ENCODE measurements at places on chromosomes 2 and 18. TPM values are rescaled to one million over a fixed set of nuclear protein-coding genes. Genes with fewer than 3 reads are reported as not detected.

Gene EML6
- total RNA-seq, result 2.5 TPM

DNA sequence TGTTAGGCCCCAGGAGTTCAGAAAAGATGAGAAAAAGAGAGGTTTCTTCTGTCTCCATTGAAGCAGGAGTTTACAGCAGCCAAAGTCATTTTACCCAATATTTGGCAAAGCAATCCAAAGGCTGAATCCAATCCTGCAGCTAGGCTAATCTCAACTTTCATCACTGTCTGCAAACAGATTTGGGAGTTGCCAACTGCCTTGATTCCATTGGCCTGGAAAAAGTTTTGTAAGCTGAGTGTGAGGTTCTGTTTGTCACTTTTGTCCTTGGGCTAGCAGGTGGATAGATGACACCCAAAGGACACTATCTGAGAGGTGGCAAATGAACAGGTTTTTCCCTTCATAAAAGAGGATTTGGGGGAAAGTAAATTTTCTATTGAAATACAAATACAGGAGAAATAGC lies 56.6 kb upstream of the SETBP1 start:
- H3K4me3 ChIP-seq, result no peak overlapping the region
- H3K27ac ChIP-seq, result no peak overlapping the region
- no peaks in the 10 kb centered on the region for H3K4me1 ChIP-seq

Gene MYCN
- total RNA-seq, result 1.7 TPM

Gene ZNF638
- total RNA-seq, result 76.9 TPM

DNA sequence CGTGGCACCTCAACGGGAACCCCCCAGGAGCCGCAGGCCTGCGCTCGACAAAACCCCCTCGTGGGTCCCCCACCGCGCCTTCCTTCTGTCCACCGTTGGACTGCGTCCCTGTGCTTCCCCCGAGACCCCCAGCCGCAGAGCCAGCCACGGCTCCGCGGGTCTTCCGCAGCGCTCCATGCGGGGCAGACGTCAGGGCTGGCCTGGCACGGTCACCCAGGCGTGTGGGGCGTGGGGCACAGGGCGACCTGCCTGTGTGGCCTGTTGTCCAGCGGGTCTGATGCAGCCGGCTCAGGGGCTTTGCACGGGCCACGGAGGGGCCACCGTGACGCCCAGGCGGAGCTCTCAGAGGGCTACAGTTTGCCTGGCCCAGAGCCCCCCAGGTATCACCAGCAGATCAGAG lies 11.0 kb downstream of the NFATC1 start:
- no peaks in the 10 kb centered on the region for H3K36me3 ChIP-seq
- DNase-seq, result no peak
- no peaks in the 10 kb centered on the region for H3K4me1 ChIP-seq
- no peak overlapping the region for H3K4me3 ChIP-seq
- H3K27ac ChIP-seq, result no peak overlapping the region

Gene TUBA4B
- not detected for total RNA-seq

- H3K4me1 ChIP-seq, result peaks cover 12% of the 10 kb centered on the region
- DNase-seq, result no peak
- peak overlapping the region; percentile 19 for H3K27ac ChIP-seq
- H3K4me3 ChIP-seq, result no peak overlapping the region
Measured at GRCh38 chr2:149064856-149065630, 26.5 kb downstream of the LYPD6B start.

Gene DTYMK
- total RNA-seq, result 106 TPM

Gene HNRNPA3
- 278 TPM for total RNA-seq

Gene POTEJ
- total RNA-seq, result not detected

DNA sequence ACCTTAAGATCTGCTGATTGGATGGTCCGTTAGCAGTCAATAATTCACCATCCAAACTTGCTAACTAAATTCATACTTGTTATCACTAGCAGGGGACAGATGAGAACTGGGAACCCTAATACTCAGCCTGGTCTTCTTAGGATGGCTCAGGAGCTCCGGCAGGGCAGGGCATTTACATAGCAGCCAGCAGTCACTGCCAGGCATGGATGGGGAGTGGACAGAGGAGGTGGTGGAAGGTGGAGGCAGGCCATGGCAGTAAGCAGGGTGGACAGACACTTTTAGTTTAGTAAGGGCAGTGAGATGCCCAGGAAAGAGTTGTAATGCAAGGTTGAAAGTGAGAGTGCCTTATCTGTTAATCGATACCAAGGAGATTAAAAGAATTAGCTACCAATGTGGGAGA lies 392.2 kb upstream of the CHST9 start:
- H3K4me1 ChIP-seq, result no peaks in the 10 kb centered on the region
- no peak overlapping the region for H3K4me3 ChIP-seq
- no peaks in the 10 kb centered on the region for H3K27me3 ChIP-seq
- no peaks in the 10 kb centered on the region for H3K36me3 ChIP-seq
- DNase-seq, result no peak

Gene FSIP2
- 4.4 TPM for total RNA-seq

GRCh38 chr2:205646680-205647079 lies 35.6 kb upstream of the NRP2 start:
- DNase-seq, result no peak
- no peaks in the 10 kb centered on the region for H3K27me3 ChIP-seq
- no peak overlapping the region for H3K27ac ChIP-seq
- no peaks in the 10 kb centered on the region for H3K4me1 ChIP-seq

- H3K27me3 ChIP-seq, result no peaks in the 10 kb centered on the region
- H3K4me1 ChIP-seq, result no peaks in the 10 kb centered on the region
- H3K27ac ChIP-seq, result no peak overlapping the region
- no peak overlapping the region for H3K4me3 ChIP-seq
Measured at GRCh38 chr2:237350597-237350996, 63.4 kb downstream of the COL6A3 start.

DNA sequence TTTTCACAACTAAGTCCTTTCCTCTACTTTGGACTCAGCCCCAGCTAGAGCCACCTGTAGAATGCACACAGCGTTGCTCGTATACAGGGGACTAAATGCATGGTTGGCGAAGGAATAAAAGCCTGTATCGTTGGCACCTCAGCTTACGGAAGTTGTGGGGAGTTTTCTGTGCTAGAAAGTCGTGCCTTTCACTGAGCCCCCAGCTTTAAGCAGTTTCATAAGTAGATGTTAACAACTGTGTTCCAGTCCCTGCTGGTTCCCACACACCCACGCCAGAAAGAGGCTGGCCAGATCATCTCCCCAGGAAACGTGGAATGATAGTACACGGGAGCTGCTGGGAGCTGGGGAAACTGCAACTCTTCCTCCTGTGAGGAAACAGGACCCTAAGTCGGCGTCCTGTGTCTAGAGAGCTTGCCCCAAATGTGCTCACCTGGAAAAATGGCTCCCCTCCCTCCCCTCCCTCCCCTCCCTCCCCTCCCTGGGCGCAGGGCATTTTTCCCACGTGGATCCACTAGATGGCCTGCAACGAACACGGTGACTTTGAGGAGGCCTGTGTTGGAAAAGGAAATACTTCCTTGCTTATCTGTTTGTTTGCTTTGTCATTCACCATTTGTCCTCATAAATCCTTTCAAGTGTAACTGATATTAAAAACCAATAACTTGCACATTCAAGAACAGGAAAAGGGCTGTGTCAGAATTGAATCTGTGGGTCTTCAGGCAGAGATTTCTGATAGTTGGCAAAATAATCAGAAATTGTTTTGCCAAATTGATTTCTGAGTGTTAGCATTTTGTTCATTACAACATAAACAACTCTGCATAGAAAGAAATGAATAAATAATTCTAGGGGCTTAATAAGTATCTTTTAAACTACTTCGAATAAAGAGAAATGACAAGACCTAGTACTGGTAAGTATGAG lies 43.9 kb upstream of the RFX8 start:
- H3K27me3 ChIP-seq, result no peaks in the 10 kb centered on the region
- no peaks in the 10 kb centered on the region for H3K36me3 ChIP-seq
- peak; percentile 41 for DNase-seq
- no peak overlapping the region for H3K27ac ChIP-seq

GRCh38 chr2:234156326-234156725 lies 105.8 kb downstream of the SPP2 start:
- no peak overlapping the region for H3K27ac ChIP-seq
- no peaks in the 10 kb centered on the region for H3K27me3 ChIP-seq
- no peak overlapping the region for H3K4me3 ChIP-seq
- DNase-seq, result no peak
- H3K4me1 ChIP-seq, result no peaks in the 10 kb centered on the region

DNA sequence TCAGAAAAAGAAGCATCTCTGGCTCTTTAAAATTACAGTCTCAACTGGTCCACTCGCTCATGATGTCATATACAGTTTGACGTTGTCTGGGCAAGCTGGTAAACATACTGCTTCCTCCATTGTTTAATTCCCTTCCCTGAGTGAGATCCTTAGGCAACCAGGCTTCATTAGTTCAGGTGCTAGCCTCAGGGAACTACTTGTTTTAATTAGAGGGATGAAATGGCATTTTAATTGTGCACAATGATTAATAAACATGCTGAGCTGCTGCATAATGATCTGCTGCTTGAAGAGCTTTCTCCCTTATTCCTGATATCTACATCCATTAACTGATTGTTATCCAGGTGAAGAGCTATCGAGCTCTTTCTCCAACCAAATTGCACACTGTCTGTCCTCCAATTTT lies 195.6 kb upstream of the ETAA1 start:
- no peak overlapping the region for H3K4me3 ChIP-seq
- no peaks in the 10 kb centered on the region for H3K36me3 ChIP-seq
- no peak for DNase-seq
- H3K27ac ChIP-seq, result no peak overlapping the region
- H3K4me1 ChIP-seq, result no peaks in the 10 kb centered on the region
- no peaks in the 10 kb centered on the region for H3K27me3 ChIP-seq
